ENCODE measurements at places on chromosomes 3 and 15. TPM values are rescaled to one million over a fixed set of nuclear protein-coding genes. Genes with fewer than 3 reads are reported as not detected.

DNA sequence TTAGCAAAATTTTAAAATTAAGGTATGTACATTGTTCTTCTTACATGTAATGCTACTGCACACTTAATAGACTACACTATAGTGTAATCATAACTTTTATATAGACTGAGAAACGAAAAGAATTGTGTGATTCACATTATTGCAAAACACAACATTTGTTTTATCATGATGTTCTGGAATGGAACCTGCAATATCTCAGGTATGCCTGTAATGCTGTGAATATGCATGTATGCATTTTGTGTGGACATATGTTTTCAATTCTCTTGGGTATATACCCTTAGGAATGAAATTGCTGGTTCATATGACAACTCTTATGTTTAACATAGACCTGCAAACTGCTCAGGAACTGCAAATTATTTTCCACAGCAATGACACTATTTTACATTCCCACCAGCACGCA is 38.6 kb upstream of the TJP1 start:
- no peak overlapping the region for H3K27ac ChIP-seq
- no peak for DNase-seq
- H3K4me1 ChIP-seq, result peaks cover 12% of the 10 kb centered on the region

GRCh38 chr15:90598679-90599078 is 69.0 kb downstream of the CRTC3 start:
- no peaks in the 10 kb centered on the region for H3K27me3 ChIP-seq
- H3K36me3 ChIP-seq, result peaks cover 5% of the 10 kb centered on the region
- no peak overlapping the region for H3K27ac ChIP-seq
- H3K4me1 ChIP-seq, result peaks cover 10% of the 10 kb centered on the region
- DNase-seq, result no peak

DNA sequence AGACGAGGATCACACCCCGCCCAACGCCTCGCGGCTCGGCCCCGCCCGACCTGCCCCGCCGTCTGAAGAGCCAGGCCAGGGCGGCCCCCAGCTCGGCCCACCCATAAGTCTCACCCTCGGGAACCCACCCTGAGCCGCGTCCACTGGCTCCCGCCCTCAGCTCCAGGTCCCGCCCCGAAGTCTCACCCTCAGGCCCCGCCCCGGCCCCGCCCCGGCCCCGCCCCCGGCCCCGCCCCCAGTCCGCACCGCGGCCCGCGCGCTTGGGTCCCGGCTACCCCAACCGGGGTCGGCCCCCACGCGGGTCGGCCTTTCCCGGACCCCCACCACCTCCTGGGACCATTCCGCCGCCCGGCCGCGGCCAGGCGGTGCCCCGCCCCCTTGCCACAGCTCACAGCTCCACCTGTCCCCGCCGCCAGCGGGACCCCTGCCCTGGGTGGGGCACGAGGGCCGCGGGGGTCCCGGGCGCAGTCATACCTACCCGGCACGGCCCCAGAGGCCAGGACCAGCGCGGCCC is 489 bp downstream of the CSPG5 start:
- H3K4me1 ChIP-seq, result no peaks in the 10 kb centered on the region
- H3K4me3 ChIP-seq, result peak overlapping the region; percentile 40
- no peaks in the 10 kb centered on the region for H3K36me3 ChIP-seq
- peaks cover 25% of the 10 kb centered on the region for H3K27me3 ChIP-seq

DNA sequence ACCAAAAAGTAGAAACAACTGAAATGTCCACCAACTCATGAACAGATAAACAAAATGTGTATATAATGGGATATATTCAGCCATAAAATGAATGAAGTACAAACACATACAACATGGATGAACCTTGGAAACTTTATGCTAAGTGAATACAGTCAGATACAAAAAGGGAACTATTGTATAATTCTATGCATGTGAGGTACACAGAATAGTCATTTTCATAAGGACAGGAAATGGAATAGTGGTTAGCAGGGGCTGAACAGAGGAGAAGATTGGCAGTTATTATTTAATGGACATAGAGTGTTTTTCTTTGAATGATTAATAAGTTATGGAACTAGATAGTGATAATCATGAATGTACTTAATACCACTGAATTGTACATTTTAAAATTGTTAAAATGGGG is 20.0 kb upstream of the TRANK1 start:
- H3K36me3 ChIP-seq, result no peaks in the 10 kb centered on the region
- H3K27me3 ChIP-seq, result no peaks in the 10 kb centered on the region
- no peak overlapping the region for H3K4me3 ChIP-seq
- DNase-seq, result no peak

DNA sequence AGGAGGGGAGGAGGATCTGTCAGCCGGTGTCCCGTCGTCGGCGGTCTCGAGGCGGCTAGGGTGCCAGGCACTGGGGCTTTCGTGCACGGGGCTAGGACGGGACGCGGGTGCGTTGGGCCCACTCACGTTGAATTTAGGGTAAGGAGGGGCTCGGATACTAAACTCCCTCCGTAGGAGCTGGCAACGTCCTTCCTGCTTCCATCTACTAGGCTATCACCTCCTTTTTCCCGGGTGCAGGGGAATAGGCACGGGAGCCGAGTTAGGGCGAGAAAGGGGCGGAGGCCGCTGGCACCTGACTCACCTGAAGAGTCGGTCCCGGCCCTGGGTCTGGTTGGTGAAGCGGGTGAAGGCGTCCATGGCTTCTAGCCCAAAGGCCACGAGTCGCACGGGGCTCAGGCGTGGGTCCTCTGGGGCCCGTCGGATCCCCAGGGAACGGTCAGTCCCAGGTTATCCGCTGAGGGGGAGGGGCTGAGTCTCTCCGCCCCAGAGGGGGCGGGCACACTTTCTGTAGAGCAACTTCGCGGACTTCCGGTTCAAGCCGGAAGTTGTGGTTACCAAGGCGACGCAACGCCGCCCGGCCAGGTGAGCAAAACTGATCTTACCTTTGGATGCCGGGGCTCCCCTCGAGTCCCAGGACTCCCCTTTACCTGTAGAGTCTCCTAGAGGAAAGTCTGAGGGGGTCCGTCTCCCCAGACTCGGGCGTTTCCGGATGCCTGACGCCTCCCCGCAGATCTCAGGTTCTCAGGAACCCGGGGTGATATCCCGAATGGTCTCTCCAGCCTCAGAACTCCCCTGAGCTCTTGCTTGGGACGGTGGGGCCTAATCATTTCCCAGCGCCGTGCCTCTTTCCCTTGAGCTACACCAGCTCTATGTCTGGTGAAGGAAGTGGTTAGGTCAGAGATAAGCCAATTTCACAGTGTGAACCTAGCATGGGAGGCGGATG is at the start of the genes PEX11A and WDR93:
Gene PEX11A (minus strand): TSS at position 479 of the 943 bp plus-strand sequence. CDS start 122 bp downstream, at position 357.
Gene WDR93 (plus strand): TSS at position 536 of the 943 bp plus-strand sequence. CDS start 10,936 bp downstream, outside the sequence.
- no peaks in the 10 kb centered on the region for H3K4me1 ChIP-seq
- DNase-seq, result peak; percentile 53
- no peaks in the 10 kb centered on the region for H3K27me3 ChIP-seq
- H3K36me3 ChIP-seq, result no peaks in the 10 kb centered on the region
- H3K4me3 ChIP-seq, result peak within 1 kb of the TSS; percentile 62

DNA sequence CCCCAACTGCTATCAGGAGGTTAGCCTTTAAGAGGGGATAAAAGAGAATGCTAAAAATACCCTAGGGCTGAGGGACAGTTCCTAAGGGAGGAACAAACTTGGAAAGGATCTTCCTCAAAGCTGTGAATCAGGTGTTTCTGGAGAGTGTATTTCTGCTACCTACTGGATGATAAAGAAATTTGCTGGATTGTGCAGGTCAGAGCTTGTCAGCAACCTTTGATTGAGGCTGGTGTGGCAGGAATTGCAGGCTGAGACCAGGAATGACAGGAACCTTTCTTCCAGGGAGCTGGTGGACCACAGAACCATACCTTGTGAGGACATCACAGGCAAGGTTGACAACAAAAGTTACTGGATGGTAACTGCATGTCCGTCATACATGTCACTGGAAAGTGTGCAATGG is 14.6 kb upstream of the OR5K4 start:
- H3K36me3 ChIP-seq, result no peaks in the 10 kb centered on the region
- no peaks in the 10 kb centered on the region for H3K27me3 ChIP-seq
- no peak overlapping the region for H3K4me3 ChIP-seq
- peaks cover 5% of the 10 kb centered on the region for H3K4me1 ChIP-seq

TAGLN3 gene
- 8.9 TPM for polyA plus RNA-seq

TTLL13 gene
- 0.07 TPM for polyA plus RNA-seq

All from keratinocyte (primary cell).